Astrocyte (in vitro differentiated cells and primary cell): ENCODE measurements at places on chromosomes 7 and 10.
A peak's percentile ranks its signal among the peaks of the same experiment; 100 is the strongest.

DNA sequence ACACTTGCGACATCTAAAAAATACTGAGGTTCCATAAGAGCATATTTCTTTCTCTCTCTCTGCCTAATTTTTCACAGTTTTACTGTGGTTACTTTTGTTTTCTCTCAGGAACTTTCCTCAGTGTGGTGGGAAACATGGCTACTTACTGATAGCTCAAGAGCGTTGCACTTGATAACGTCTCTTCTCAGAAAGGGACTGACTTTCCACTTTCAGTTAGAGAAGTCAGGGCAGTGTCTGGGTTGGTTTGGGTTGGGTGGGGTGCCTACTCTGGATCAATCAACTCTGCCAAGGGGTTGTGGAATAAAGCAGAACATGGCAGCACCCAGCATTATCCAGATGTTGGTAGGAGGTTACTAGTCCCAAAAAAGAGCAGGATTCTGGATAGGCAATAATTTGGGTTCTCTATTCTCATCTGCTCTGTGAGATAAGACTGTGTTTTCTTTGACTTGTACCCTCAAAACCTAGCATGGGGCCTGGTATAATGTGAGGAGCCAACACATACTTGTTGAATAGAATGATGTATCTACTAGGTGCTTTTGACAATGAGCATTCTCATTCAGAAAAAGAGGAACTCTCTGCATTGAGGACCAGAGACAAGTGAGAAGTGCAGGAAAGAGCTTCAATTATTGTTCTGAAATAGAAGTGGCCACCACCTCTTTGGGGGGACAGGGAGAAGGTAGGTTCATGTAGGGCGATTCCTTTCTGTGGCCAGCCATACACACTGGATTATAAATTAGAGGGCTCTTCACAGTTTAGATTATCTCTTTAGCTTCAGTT, 315.7 kb downstream of the REEP3 start:
- no peak for DNase-seq

- DNase-seq = peak; percentile 91
Measured at GRCh38 chr7:81004098-81004497, 85.2 kb upstream of the SEMA3C start.

- no peak for DNase-seq
Measured at GRCh38 chr7:95543312-95543711, 53.0 kb downstream of the PDK4 start.

GRCh38 chr7:7533831-7534430, 1.7 kb downstream of the COL28A1 start:
- DNase-seq = no peak

DNA sequence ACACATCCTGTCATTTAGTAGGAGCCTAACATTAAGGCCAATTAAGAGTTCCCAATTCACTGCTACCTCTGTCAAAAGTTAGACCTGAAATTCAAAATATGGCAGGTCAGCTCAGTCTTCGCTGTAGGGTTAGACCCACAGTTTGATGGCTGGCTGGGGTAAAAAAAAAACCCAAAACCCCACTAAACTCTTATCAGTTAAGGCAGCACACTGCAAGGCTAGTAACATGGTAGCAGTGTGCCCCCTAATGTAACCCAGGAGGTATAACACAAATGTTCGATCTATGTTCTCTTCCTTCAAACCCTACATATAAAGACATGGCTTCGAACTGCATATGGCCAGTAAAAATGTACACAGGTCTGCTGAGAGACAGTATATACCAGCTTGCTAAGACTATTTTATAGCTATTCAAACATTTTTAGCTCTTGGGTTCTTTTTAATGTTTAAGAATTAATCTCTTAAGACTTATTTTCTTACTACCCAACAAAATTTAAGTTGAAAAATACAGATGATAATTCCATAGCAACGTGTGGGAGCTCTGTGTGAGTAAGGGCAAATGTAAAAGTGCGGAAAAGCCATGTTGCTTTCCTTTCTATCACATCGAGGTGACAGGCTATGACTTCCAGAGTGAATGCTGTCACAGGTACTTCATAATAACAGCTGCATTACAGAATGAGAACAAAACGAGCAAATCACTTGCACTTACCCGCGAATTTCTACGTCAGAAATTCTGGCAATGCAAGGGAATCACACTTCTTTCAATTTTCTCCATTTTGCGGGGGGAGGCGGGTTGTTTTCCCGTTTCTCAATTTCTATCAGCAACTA, 168.4 kb upstream of the IMMP2L start:
- peak; percentile 6 for DNase-seq

- no peak for DNase-seq
Measured at GRCh38 chr7:157550300-157551275, 213.8 kb downstream of the DNAJB6 start.

- no peak for DNase-seq
Measured at GRCh38 chr7:42106562-42106961, 130.4 kb downstream of the GLI3 start.

DNA sequence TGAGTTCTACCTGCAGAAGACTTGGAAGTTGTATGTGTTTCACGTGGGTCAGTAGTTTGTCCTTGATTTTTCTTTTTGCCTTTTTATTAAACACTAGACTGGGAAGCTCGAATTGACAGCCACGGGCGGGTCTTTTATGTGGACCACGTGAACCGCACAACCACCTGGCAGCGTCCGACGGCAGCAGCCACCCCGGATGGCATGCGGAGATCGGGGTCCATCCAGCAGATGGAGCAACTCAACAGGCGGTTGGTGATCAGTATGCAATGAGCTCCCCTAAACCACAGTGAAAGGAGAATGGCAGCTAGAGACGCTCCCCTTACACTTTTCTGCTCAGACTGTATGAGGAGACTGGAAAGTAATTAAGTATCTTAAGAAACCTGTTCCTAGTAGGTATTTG, 126.7 kb upstream of the STK17A start:
- DNase-seq = no peak

DNA sequence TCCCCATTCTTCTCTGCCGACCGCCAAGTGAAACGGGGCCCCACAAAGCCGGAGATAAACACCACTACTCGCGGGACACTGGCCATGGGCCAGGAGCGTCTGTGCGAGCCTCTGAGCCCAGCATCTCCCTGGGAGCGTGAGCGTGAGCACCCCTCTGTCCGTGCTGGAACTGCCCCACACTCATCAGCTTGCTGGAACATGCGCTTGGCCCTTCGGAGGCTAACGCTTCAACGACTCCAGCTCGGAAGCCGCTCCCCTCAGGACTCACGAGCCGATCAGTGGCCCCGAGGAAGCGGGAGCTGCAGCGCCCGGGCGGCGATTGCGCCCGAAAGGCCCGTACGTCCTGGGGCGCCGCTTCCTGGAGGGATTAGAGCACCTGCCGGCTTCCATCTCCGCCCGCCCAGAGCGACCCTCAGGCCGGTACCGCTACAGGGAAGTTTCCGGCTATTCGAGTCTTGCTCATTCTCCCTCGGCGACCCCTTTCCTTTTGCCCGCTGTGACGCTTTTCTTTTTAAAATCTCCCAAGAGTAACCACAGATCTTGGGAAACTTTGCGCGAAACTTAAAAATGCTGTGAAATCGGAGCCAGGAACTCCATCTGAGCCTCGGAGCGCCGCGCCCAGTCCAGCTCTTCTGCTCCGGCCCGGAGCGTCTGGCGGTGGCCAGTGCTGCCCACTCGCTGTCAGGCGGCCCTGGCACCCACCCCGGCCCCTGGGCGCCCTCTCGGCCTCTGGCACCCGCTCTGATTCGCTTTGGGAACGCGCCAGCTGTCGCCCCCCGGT, 1.0 kb downstream of the TLL2 start:
- DNase-seq = no peak

GRCh38 chr10:5482016-5482415, 17.4 kb downstream of the CALML5 start:
- DNase-seq = no peak

GRCh38 chr10:58996063-58996462, 180.4 kb upstream of the PHYHIPL start:
- DNase-seq = no peak

GRCh38 chr7:101116898-101117297, 10.0 kb upstream of the SERPINE1 start:
- DNase-seq = no peak

DNA sequence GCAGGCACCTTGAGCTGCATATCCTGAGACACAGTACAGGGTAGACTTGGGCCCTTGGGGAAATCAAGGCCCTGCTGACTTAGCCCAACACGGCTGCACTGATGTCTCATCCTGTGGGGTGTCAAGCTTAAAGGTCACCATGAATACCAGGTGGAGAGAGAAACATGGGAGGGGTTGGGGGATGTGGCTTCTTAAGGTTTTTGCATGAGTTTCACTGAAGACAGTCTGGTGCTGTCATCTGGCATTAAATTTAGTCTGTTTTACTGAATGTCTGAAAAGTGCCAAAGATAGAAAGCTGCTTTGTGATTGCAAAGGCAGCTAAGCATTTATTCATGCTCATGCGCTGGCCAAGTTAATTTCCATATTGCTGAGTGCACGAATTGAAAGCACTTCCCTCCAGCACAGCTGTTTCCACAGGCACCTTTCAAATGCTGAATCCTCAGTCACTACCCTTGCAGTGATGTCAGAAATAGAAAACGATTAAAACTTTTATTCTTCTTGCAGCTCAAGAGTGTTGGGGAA, 102.1 kb downstream of the OSBPL3 start:
- peak; percentile 76 for DNase-seq

DNA sequence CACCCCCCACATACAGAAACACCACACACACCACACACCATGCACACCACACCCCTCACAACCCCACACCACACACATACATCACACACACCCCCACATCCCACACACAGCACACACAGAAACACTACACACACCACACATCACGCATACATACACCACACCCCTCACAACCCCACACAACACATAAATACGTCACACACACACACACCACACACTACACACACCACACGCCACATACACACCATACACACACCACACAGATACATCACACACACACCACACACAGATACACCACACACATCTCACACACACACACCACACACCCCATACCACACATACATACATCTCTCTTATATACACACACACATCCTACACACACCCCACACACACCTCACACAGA, 126.2 kb downstream of the ANLN start:
- no peak for DNase-seq

DNA sequence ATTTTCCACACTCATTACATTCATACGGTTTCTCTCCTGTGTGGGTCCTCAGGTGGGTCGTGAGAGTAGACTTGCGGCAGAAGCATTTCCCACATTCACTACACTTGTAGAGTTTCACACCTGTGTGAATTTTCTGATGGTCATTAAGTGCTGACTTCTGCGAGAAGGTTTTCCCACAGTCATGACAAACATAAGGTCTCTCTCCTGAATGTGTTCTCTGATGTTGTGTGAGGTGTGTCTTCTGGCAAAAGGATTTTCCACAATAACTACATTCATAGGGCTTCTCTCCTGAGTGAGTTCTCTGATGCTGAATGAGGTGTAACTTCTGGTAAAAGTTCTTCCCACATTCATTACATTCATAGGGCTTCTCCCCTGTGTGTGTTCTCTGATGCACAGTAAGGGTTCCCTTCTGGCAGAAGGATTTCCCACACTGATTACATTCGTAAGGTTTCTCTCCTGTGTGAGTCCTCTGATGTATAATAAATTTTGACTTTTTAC, 15.1 kb downstream of the ZNF12 start:
- peak; percentile 40 for DNase-seq

- no peak for DNase-seq
Measured at GRCh38 chr7:154253810-154254209, 201.6 kb downstream of the DPP6 start.

DNA sequence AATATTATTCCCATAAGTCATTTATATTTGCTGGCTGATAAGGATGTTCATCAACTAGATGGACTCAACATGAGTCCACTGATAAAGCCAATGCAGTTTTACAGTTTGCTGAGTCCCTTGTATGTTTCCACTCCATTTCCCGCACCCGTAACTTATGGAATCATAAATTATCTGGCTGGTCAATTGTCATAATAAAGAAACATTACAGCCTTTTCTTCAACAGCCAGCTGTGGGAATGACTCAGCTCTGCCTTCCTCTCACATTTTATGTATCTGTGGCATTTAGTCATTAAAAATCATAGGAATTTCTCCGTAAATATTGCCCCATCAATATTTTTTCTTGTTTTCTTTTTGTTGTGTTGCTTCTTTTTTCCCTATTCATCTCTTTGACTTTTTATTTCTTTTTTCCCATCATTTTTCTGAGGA, 22.3 kb upstream of the TMEM26 start:
- DNase-seq = peak; percentile 79
